ENCODE measurements at places on chromosomes 5 and 9.

- DNase-seq = no peak
Observed at GRCh38 chr5:96054311-96055030, 92.8 kb upstream of the ELL2 start.

GRCh38 chr5:40437452-40437861, 242.3 kb upstream of the PTGER4 start:
- DNase-seq = no peak

- peak; percentile 36 for DNase-seq
Observed at GRCh38 chr5:119079318-119079921, 8.5 kb downstream of the DMXL1 start.

GRCh38 chr9:80649001-80649420, 1040.3 kb downstream of the TLE1 start:
- no peak for DNase-seq

- DNase-seq = no peak
Observed at GRCh38 chr9:16485575-16486321, 384.7 kb downstream of the BNC2 start.

- no peak for DNase-seq
Observed at GRCh38 chr9:95634114-95634513, 117.3 kb upstream of the PTCH1 start.
